Stimulated activated CD8-positive, alpha-beta memory T cell treated with anti-CD3 and anti-CD28 coated beads, Interleukin-7, amount 100 ng/mL, for 4 hours (primary cell): ENCODE measurements at places on chromosomes 5 and 9.
A peak's percentile ranks its signal among the peaks of the same experiment; 100 is the strongest.

- no peak for DNase-seq
Observed at GRCh38 chr5:161258438-161258837, 288.1 kb downstream of the GABRB2 start.

GRCh38 chr9:33024126-33024965, 727 bp upstream of the DNAJA1 start:
- DNase-seq, result no peak

DNA sequence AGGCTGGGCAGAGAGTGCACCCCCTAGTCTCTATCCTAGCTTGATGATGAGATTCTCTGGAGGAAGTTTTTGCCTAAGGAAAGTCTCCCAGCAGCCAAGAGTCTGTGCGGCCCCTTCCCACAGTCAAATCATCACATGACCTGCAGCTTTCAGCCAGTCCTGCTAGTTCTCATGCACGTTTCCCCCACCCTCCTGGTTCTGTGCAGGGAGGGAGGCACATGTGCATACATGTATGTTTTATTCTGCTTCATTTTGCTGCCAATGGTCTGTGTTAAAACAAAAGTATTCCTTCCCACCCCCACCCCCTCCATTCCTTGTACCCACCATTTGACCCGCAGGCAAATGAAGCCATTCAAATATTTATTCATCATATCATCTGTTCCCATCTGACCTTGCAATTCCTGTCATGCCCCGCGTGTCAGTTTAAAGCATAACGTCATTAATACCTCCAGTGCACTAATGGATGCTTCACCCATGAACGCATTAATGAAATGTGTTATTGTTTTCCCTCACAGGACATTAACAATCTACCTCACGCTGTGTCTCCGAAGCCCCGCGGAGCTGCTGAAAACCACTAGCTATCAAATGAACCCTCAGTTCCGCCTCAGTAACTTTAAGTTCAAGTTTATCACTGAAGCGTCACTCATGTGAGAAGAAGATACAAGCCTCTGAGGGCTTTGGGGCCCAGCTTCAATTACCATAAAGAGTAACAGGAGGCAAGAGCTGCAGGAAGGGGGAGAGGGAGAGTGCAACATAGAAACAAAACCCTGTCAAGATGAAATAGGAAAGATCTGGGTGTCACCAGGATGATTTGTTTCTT, 139.6 kb downstream of the RASEF start:
- no peak for DNase-seq

DNA sequence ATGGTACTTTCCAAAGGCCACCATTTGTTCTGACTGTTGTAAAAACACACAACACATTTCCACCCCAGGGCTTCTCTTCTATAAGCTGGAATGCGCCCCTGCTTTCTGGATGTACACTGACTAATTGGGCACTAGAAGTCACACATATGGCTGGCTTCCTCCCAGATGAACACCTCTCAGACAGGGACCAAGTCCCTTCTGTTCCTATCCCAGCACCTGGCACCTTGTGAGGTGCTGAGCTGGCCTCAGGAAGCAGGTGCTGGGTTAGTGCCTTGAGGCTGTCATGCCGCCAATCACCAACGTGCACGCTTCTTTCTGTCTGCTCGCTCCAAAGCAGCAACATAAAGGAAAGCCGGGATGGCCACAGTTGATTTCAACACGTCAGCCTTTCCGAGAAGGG, 93.2 kb downstream of the FSTL4 start:
- no peak for DNase-seq

- DNase-seq, result no peak
Observed at GRCh38 chr9:122127396-122127798, 32.2 kb downstream of the NDUFA8 start.

DNA sequence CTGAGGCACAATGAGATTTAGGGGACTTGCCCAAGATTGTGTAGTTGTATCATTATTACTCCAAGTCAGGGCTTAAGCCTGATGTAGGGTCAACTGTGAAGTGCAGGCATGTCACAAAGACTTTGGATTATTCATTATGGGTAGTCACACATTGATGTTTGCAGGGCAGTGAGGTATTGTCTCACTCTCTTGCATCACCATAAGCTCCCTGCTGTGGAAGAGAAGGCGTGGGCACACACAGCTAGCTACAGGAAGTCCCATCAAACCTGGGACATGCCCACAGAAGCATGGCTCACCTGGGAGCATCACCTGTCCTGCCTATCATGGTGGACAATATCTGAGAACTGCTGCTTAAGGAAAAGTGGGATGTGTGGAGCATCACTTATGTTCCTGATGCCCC, 42.1 kb downstream of the TMOD1 start:
- no peak for DNase-seq

DNA sequence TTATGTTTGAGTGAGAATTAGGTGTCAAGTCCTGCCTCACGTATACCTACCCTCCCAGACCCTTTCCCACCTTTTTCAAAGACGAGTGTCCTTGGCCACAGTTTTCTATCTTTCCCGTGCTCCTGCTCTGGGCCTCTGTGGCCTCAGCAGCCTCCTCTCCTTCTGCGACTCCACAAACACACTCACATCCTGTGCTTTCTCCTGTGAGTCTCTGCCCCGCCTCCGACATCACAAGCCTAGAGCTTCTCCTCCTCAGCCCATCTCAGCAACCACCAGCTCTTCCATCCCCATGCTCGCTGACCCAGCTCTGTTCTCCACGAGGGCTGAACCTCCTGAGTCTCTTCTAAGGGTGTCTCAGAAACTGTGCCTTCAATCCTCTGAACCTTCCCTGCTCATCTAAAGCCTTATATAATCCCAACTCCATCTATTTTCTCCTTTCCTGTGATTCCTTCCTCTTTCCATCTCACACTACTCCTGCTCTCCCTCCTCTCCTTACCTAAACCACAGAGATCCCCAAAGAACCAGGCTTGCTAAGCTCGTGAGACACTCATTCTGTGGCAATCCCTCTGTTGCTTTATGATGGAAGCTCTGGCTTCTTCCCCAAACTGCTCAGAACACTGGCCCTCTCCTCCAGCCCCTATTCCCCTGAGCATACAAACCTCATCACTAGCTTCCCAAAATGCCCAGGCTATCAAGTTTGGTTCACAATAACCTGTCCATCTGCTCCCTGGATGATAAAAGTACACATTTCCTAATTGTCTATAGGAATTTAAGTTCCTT, 55.2 kb downstream of the RASEF start:
- DNase-seq, result no peak

- no peak for DNase-seq
Observed at GRCh38 chr5:142785206-142785605, 15.0 kb downstream of the ARHGAP26 start.

DNA sequence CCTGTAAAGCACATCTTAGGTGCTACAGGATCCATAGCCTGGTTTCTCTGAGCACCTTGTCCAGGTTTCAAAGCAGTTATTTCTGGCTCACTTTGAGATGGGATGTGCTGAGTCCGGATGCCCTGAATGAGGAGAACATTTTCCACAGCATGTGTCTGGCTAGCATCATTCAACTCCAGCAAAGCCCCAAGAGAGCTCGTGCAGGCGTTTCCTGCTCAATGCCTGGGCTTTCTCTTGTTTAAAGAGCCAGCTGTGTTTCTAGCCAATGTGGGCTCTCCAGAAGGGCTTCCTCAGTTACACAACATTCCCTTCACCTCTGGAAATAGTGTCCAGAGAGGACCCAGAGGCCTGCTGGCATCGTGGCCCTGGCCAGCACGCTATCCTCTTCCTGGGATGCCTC, 411.7 kb downstream of the DMAC1 start:
- DNase-seq, result no peak

DNA sequence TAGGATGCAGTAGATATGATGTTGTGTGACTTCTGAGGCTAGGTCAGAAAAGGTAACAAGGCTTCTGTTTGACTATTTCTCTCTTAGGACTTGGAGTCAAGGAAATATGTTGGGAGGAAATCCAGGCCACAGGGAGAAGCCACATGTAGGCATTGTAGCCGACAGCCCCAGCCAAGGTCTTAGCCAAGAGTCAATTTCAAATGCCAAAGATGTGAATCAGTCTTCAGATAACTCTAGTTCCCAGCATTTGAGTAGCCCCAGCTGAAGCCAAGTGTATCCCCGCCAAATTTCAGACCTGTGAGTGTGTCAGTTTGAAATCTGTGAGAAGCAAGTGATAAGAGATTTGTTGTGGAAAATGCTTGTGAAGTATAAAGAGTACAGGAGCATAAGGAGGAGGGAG, 38.1 kb upstream of the ISL1 start:
- no peak for DNase-seq

GRCh38 chr9:111474385-111474784, 9.8 kb downstream of the ECPAS start:
- DNase-seq, result no peak

DNA sequence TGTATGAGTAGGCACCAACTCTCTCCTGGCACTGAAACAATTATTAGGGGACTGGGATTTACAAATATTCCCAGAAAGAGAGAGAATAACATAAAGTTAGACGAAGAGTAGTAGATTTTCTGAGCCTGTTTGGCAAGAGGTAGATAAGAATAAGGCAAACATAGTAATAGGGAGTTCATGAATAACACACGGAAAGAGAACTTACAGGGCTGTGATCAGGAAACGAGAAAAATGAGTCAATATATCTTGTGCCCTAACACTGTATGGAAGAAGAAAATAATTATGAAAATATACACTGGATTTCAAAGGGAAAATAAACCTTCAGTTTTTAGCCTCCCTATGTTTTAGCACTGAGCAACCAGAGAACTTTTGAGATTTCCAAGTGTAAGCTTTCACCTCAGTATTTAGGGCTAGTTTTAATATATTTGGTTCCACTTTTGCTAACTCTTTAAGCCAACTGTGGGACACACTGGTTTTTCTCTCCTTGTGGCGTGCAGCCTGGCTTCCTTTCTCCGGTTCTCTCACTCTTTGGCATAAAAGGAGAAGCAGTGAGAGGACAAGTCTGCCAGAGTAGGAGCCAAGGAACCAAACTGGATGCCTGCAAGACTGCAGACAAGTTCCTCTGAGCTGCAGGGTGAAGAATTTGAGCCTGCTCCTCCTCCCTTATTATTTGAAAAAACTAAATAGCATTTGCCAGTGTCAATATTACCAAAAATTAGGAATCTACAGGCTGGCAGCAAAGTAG, 6.6 kb upstream of the KCNN2 start:
- no peak for DNase-seq

DNA sequence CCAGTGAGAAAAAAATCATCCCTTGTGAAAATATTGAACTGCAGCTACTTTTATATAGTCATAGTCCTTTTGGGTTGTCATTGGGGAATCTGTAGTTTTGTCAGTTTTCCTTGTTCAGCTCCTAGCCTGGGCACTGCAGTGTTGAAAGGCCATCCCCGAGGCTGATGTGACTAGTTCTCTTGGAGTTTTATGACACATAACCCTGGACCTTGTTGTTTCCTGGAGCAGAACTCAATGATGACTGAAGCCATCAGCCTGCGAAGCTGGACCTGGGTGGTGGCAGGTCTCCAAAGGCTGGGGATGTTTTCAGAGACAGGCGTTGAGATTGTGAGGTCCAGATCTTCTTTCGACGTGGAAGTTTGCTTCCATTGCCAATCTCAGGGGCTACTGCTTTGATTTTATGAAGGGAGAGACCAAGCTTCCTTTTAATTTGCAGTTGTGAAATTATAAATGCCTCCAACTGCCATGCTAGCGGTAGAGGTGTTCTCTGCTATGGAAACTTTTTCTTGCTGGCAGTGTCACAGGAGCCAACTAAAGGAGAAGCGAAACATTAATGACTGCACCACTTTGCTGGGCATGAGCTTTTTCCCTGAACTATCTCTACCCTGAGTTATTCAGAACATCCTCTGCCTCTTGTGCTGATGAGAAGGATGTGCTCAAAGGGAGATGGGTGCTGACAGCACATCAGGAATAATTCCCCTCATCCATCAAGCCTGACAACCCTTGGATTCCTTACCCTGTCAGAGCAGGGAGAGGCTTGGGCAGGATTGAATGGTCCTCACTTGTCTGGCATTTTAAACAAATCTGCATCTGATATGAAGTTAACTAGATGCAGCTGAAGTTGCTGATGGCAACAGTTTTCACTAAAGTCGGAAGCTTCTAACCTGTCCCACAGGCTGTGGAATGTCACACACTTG, 209.6 kb downstream of the MAST4 start:
- DNase-seq, result no peak

DNA sequence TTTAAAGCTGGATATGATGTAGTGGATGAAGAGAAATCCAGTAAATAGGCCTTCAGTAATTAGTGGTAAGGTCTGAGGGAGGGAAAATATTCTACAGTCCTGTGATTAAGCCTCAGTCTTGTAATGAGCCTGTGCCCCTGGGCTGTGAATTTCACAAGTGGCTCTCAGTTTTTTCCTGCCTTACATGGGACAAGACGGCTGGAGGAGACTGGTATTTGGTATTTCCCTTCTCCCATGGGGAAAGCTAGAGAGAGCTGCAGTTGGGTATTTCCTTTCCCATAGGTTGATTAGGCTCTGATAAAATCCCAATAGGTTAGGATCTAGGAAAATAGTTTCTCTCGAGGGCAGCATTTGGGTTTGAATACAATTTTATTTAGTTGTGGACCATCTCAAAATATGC, 62.2 kb upstream of the GNA14 start:
- no peak for DNase-seq

DNA sequence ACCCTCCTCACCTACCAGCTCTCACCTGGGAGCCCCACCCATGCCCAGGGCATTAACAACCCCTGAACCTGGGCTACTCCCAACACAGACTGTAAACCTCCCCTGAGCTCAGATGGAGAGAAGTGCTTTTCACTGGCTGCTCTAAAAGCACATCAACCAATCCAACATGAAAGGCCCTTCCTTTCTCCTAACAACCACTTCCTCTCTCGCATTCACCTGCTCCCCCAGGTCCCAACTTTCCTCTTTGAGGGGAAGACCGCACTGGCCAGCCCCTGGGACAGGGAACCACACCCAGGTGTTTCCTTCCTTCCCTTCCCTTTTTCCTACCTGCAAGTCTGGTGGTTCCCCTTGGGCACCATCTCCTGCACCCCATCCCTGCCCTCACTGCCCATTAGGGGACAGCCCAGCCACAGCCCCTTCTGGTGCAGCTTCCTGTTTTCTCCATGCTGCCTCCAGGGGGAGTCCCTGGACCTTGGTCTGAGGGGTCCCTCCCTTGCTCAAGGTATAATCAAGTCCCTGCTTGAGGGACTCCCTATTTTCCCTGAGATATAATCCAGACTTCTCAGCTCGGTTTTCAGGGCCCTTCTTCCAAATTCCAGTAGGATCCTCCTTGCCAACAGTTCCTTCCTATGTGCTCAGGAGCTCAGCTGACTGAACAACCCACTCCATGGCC, 30.5 kb upstream of the DAB2IP start:
- DNase-seq, result no peak

DNA sequence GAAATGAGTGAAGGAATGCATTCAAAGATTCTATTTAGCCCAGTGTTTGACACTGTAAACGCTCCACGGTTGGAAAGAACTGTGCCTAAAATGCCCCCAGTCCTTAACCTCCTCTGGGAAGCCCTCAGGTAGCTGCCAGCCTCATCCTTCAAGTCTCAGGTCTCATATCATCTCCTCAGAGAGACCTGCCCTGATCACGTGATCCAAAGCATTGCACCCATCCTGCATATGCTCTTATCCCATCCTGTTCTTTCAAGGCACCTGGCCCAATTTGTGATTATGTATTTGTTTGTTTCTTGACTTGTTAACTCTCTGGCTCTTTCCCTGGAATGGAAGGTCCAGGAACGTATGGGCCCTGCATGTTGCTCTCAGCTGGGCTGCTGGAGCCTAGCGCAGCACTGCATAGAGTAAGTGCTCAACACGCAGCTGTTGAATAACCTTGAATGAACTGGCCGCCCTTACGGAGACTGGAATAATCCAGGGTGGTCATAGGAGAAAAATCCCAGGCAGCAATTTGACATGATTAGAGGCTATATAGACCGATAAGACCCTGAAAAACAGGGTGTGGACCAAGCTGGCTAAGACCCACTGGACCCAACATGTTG, 8.7 kb downstream of the C1QTNF2 start:
- no peak for DNase-seq

GRCh38 chr5:11013793-11014192, 252.8 kb upstream of the DAP start:
- DNase-seq, result no peak

GRCh38 chr9:97038611-97039513, at the start of gene CTSV:
TSS of gene CTSV (minus strand) at chr9:97039142. CDS start at chr9:97038043, 1,099 bp downstream.
- DNase-seq, result peak; percentile 38
